Smooth muscle cell of the brain vasculature (primary cell): ENCODE measurements at places on chromosomes 1 and 21.

DNA sequence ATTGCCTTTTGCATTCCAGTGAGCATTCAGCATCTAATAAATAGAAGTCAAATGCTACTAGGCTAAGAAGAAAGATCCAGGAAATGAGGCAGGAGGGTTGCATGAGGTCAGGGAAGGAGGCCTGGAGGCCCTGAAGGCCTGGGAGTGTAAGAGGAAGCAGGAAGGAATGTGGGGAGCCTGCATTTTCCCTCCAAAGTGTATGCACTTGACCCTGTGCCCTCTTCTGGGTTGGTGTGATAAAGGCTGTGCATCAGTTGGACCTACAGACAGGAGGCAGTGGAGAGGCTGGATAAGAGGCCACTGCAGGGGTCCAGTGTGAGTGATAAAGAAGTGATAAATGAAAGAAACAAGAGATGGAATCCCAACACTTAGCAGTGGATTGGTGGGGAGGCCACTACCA lies 20.4 kb downstream of the KIAA1614 start:
- DNase-seq = no peak

DNA sequence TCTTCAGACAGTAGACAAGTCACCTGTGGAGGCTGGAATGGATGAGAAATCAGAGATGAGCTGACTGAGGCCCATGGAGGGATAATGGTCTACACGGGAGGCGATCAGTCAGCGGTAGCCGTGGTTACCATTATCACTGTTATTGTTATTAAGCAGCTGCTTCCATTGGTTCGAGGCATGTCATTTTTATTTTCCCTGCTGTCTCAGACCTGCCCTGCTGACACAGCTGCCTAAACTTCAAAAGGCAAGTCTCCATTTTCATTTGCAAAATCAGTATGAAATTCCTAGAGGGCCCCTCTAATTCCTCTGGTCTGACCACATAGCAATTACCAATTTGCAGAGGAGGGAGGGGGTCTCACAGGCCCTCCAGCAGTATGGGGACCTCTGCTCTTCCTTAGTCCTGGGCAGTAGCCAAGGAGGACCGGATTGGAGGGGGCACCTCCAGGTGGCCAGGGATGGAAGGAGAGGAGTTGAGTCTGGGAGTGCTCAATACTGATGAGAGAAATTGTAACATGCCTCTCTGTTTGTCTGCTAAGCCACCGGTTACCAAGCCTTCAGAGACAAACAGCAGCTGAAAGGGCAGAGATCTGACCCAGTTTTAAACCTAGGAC lies 184.2 kb downstream of the TRABD2B start:
- DNase-seq = no peak

DNA sequence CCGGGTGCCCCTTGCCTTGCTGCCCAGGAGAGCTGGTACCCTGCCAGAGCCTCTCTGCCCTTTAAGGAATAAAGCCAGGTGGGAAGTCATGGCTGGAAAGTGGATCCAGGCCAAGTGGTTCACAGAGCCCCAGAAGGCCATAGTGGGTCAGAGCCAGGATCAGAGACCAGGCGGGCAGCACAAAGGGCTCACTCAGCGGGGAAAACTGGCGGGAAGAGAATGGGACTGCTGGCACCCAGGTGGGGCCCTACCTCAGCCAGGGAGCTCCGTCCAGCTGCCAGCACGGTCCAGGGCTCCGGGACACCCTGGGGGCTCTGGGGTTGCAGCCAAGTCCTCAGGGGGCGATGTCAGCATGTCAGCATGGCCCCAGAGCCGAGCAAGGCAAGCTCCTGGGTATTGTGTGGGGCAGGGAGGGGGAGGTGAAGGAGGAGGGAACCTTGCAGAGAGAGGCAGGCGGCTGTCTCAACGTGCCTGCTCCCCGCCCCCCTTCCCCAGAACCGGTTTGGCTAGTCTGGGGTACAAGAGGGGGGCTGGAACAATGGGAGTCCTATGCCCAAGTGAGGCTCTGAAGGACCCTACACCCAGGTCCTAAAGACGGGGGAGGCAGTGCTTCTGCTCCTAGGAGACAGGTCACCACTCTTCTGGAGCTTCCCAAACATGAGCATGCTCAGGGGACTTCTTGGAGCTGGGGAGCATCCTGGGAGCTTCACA lies at the start of gene ARHGEF19:
ARHGEF19 (minus strand) TSS at position 402 of the 711 bp plus-strand sequence. CDS start 3,598 bp downstream, outside the sequence.
- no peak for DNase-seq

DNA sequence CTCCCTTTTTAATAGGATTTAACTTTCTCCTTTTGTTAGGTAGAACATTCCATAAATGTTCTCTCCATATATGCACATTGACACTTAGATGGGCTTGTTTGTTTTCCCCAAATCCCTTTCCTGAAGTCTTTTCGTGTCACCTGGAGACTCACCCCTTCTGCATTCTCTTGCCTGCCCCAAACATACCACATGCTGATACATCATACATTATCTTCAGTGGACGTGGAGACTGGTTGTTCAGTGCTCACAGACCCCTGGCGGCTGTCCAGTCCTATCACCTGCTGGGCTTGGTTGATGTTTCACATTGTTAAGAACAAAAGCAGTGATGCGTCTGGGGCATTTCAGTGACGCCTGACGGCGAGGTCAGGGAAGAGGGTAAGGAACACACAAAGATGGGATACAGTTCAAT lies 22.2 kb downstream of the FMOD start:
- DNase-seq = peak; percentile 36

DNA sequence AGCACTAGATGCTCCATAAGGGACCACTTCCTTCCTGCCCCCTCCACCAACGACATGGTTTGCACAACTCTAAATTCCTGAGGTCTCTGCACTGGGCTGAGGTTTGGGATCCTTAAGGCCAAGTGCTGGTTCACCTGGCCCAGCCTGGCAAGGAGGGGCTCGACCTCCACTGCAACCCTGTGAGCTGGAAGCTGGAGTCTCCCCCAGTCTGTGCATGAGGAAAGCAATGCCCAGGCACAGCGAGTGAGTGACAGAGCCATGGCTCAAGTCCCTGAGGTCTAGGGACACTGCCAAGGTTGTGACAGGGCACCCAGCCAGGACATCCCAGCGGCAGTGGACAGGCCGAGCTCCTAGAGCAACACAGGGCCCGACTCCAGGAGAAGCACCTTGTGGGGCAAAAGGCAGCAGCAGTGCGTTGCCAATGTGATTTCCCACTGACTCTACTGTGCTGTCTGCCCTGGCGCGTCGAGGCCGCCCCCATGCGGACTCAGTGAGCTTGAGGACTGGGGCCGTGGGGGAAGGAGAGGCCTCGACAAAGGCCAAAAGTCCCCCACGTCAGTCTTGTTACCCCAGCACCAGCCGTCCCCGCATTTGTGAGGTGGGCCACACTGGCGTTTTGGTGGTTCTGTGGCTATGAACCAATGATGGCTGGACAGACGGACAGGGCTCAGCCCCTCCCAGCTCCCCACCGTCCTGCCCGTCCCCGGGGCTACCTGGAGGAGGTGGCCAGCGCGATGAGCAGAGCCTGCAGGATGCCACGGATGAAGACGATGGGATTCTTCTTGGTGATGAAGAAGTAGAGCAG lies 30.0 kb downstream of the PODN start:
- DNase-seq = no peak

DNA sequence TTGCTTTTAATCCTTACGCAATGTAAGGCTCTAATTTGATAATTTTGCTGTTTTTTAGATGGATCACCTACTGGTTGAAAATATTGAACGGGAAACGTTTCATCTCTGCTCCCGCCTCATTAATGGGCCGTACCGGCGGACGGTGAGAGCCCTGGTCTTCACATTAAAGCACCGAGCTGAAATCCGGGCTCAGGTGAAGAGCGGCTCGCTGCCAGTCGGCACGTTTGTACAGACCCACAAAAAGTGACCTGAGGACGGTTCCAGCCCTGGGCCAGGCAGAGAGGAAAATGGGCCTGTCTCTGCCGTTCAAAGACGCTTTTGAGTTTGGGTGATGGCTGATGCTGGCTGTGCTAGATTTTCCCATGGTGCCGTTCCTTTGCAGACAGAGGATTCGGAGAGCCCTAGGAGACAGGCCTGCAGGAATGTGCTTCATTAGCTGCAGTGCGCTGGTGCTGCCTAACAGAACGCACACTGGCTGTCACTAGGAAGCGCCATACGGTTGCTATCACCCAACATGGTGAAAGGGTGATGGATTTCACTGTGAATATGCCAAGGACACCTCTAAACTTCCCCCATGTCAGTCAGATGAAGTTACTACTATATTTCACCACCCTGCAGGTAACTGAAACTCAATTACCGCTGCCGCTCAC lies 42.9 kb downstream of the TCEANC2 start:
- DNase-seq = no peak

DNA sequence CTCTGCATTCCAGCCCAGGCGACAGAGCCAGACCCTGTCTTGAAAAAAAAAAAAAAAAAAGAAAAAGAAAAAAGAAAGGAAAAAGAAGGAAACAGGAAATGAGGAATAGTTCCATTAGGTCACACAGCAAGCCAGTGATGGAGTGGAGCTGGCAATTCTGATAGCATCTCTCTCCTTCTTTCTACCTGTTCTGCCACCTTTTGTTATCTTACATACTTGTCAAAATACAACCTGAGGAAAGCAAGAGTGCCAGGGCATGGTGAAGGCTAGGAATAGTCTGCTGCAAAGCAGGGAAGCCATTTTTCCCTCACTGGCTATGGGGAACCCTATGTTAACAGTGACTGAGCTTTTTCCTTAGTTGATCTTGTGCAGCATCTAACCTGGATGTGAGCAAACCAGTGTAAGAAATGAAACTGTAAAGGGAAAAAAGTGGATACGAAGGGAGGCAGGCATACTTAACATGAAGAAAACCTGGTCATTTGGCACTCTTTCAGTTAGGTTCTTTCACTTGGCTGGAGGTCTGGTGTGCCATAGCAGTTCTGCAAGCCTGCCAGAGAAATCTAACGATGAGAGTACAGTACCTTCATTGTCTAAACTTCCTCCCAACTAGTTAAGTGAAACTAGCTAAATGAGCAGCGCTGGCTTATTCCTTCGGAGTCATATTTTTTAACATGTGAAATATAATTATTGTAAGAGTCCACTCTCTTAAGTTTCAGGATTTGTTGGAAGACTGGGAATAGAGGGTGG lies 17.9 kb upstream of the THEM5 start:
- no peak for DNase-seq

DNA sequence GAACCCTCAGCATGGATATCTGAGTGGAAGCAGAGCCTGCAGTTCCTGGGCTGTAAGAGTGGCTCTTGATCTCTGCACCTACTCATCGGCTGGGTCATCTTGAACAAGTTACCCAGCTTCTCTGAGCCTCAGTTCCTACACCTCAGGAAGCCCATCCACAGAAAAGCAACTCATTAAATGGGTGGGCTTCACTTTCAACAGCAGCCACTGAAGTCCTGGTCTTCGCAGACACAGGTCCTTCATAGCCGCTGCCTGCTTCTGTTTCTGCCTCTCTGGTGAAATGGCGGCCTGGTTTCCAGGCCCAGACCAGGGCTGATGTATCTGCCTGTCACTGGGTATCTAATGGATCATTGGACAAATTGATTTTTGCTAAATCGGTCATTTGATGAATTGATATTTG lies 571.4 kb downstream of the PTPRU start:
- DNase-seq = no peak

DNA sequence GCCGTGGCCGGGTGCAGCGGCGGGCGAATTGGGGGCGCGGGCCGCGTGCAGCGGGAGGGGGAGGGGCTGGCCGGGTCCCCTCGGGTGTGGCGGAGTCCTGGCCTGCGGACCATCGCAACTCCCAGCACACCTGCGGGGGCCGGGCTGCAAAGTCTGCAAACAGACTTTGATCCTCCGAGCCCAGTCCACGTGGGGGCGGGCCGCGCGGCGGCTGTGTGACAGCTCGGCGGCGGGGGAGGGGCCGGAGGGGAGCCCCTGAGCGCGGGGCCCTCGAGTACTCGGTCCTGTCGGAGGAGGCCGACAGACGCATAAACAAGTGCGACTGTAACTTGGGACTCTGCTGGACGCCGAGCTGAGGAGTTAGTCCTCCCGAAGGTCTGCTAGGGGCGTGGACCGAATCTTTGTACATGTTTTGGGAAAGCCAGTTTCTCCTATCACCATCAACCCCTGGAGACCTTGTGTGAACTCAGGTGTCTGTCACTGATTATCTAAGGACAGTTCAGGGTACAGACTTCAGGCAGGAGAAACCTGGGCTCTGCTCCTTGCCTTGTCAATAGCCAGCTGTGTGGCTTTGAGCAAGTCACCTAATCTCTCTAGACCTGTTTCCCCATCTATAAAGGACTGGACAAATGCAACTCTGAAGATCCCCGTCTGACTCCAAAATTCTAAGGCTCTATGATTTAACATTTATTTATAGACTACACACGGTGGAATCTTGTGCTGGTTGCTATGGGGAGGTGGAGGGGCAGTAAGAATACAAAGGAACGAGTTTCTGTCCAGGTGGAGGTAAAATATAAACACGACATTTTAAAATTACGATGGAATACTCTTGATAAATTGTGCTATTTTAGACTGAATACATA lies 710 bp upstream of the SLC30A1 start:
- no peak for DNase-seq

- no peak for DNase-seq
Measured at GRCh38 chr21:41571938-41572510, 64.1 kb upstream of the TMPRSS2 start.

- DNase-seq = no peak
Measured at GRCh38 chr1:163068716-163069115, 445 bp upstream of the RGS4 start.

GRCh38 chr1:22915816-22916470 lies 56.7 kb downstream of the LACTBL1 start:
- no peak for DNase-seq

GRCh38 chr1:92065042-92065441 lies 10.2 kb downstream of the SETSIP start:
- no peak for DNase-seq

GRCh38 chr1:225654277-225654597 lies 1.3 kb upstream of the ENAH start:
- DNase-seq = no peak

DNA sequence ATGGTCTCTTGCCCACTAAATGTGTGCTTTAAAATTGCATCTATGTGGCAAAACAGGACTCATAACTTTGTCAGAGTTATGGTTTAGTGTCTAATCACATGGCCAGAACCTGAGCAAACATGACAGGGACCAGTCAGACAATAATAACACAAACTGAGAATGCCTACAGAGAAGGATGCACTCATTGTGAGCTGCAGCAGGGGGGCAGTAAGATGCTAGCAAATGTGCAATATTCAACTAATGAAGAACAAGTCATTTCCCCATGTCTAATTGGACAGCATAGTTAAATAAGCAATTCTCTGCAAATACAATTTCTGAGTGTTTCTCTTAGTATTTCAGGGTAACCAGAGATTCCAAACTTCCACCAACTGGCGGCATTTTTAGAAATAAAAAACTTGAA lies 30.8 kb downstream of the SPAG17 start:
- no peak for DNase-seq

- DNase-seq = no peak
Measured at GRCh38 chr1:8742022-8742924, 75.2 kb downstream of the RERE start.

- no peak for DNase-seq
Measured at GRCh38 chr1:210081494-210081893, 143.5 kb downstream of the SYT14 start.
